ENCODE measurements at places on chromosomes 5 and 9.

GRCh38 chr9:118883411-118883810, 485.8 kb downstream of the BRINP1 start:
- no peaks in the 10 kb centered on the region for H3K36me3 ChIP-seq
- H3K27me3 ChIP-seq, result no peaks in the 10 kb centered on the region
- no peaks in the 10 kb centered on the region for H3K4me1 ChIP-seq
- no peak overlapping the region for H3K4me3 ChIP-seq
- DNase-seq, result no peak
- no peak overlapping the region for H3K27ac ChIP-seq

DNA sequence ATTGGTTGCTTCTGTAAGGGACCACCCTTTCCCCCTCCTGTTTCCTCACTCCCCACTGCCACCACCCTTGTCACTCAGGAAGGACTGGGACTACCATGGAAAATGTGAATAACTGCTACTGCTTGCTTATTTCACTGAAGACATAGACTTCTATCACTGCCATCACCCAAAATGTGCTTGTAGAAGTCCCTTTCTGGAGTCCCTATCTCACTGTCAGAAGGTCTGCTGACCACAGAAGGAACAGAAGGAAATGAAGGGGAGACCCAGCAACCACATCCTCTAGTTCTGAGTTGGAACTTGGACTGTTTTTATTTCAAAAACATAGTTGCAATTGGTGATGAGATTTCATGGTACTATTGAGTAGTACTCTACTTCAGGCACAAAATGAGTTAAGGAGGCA, 122.5 kb downstream of the NPR3 start:
- H3K4me1 ChIP-seq, result no peaks in the 10 kb centered on the region
- no peaks in the 10 kb centered on the region for H3K36me3 ChIP-seq
- no peak overlapping the region for H3K4me3 ChIP-seq
- H3K27ac ChIP-seq, result no peak overlapping the region
- no peaks in the 10 kb centered on the region for H3K27me3 ChIP-seq

GRCh38 chr9:131656356-131657036, 83.4 kb downstream of the RAPGEF1 start:
- peak overlapping the region; percentile 72 for H3K27ac ChIP-seq
- peak overlapping the region; percentile 47 for H3K4me3 ChIP-seq
- no peaks in the 10 kb centered on the region for H3K27me3 ChIP-seq
- peaks cover 3% of the 10 kb centered on the region for H3K36me3 ChIP-seq
- DNase-seq, result peak; percentile 87
- peaks cover 57% of the 10 kb centered on the region for H3K4me1 ChIP-seq

- DNase-seq, result no peak
- no peaks in the 10 kb centered on the region for H3K27me3 ChIP-seq
- H3K36me3 ChIP-seq, result no peaks in the 10 kb centered on the region
- H3K27ac ChIP-seq, result 0 out of 2 replicates have a peak overlapping the region, but pooled peaks have one; percentile 4
- H3K4me1 ChIP-seq, result peaks cover 60% of the 10 kb centered on the region
Measured at GRCh38 chr5:148807851-148808250, 18.6 kb upstream of the ADRB2 start.

GRCh38 chr5:138895918-138896317, 20.8 kb upstream of the LRRTM2 start:
- no peaks in the 10 kb centered on the region for H3K4me1 ChIP-seq
- no peak for DNase-seq
- peaks cover 2% of the 10 kb centered on the region for H3K36me3 ChIP-seq
- no peak overlapping the region for H3K4me3 ChIP-seq

DNA sequence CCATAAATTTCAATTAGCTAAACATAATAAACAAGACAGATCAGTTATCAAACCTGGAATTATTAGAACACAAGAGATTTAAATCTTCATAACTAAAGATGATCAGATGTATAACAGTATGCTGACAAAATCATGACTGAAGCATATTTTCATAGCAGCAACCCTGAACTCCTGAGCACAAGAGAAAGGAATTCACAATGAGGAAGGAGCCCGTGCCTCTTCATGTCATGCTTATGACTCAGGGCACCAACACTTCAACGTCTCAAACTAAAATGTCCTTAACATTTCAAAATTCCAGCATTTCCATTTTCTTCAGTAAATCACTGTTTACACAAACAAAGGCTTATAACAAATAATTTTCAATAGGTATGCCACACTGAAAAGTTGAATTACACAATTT, 6.7 kb downstream of the AP3B1 start:
- no peaks in the 10 kb centered on the region for H3K36me3 ChIP-seq
- H3K4me1 ChIP-seq, result no peaks in the 10 kb centered on the region
- H3K27ac ChIP-seq, result no peak overlapping the region

DNA sequence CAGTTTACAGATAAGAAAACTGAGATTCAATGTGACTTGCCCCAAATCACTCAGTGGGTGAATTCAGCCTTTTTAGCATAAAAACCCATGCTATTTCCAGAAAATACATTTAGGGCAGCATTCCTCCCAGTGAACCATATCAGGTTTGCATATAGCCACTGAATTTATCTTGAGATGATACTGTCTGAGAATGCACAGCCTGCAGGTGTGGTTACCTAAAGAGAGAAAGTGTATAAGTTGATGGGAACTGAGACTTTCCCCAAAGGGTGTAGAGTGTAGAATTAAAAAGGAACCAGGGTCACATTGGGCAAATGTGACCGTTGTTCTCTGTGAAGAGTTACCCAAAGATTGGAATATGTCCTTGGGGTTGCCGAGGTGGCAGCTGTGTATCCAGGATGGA, 100.0 kb upstream of the PIK3R1 start:
- no peaks in the 10 kb centered on the region for H3K27me3 ChIP-seq
- no peaks in the 10 kb centered on the region for H3K4me1 ChIP-seq
- H3K4me3 ChIP-seq, result no peak overlapping the region
- DNase-seq, result no peak

- H3K27me3 ChIP-seq, result peaks cover 13% of the 10 kb centered on the region
- H3K4me3 ChIP-seq, result no peak overlapping the region
- H3K36me3 ChIP-seq, result no peaks in the 10 kb centered on the region
- H3K27ac ChIP-seq, result no peak overlapping the region
Measured at GRCh38 chr9:129432297-129433154, 188.4 kb downstream of the C9orf50 start.

- no peak for DNase-seq
- no peaks in the 10 kb centered on the region for H3K4me1 ChIP-seq
- no peak overlapping the region for H3K27ac ChIP-seq
- no peak overlapping the region for H3K4me3 ChIP-seq
Measured at GRCh38 chr9:114210136-114210535, 54.8 kb downstream of the COL27A1 start.

DNA sequence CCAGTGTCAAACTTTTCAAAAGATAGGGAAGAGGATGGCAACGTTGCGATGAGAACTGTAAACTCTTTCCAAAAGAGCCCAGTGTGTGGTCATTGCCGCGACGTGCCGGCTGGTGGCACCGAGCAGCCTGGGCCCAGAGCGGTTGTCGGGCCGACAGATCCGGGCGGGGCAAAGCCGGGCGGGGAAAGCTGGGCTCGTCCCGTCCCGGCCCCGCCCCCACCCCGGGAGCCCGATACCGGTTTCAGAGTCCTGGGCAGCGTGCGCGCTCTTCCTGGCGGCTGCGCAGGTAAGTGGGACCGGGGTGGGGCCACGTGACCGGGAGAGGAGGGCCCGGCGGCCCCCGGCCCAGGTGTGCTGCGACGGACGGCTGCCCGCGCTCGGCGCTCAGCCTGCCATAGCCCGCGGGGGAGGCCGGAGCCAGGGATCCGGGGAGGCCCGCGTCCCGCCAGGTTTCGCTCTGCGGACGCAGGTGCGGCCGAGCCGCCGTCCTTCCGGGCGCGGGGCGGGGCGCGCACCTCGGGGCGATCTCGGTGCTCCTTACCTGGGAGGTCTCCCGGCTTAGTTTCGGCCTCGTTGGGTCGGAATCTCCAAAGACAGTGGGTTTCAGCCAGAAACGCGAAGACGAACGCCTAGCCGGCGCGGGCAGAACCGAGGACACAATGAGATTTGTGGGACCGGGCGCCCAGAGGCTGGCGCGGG, at the start of gene MARVELD2:
TSS of gene MARVELD2 (plus strand) at position 232 of the 699 bp plus-strand sequence. CDS start 4,270 bp downstream, outside the sequence.
- H3K36me3 ChIP-seq, result no peaks in the 10 kb centered on the region
- no peaks in the 10 kb centered on the region for H3K27me3 ChIP-seq
- DNase-seq, result no peak
- H3K4me3 ChIP-seq, result peak within 1 kb of the TSS; percentile 75

DNA sequence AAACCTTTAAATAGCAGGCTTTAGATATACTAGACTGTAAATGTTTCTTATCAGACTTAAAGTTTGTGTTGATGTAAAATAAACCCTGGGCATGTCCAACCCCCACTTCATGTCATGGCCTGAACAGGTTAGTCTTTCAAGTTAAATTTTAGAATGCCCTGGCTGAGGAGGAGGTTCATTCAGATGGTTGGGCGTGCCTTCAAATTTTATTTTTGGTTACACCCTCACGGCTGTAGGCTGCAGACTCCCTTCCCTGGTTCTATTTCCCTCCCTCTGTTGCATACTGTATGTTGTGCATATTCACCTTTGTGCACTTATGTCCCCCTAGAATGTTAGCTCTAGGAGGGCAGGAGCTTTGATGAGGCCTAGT, 5.3 kb upstream of the BICD2 start:
- no peak overlapping the region for H3K27ac ChIP-seq
- H3K4me1 ChIP-seq, result peaks cover 12% of the 10 kb centered on the region
- no peak overlapping the region for H3K4me3 ChIP-seq
- DNase-seq, result no peak
- H3K36me3 ChIP-seq, result no peaks in the 10 kb centered on the region

GRCh38 chr5:52999344-52999949, 10.3 kb downstream of the ITGA2 start:
- H3K4me1 ChIP-seq, result no peaks in the 10 kb centered on the region
- no peak for DNase-seq
- H3K4me3 ChIP-seq, result no peak overlapping the region

DNA sequence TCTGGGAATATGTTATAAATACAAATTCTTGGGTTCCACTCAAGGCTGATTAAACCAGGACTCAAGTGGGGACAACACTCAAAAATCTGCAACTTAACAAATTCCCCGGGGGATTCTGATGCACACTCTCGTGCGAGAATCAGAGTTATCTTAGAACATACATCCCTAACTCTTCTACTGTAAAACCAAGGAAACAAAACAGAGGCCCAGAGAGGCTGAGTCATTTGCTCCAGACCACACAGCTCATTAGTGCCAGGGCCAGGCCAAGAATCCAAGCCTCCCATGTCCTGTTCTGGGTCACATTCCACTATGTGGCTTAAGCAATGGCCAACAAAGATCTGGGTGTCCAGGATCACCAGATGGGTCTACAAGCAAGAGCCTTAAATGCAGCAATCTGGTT, 166.0 kb downstream of the ADAMTS12 start:
- no peak overlapping the region for H3K27ac ChIP-seq
- DNase-seq, result no peak
- no peaks in the 10 kb centered on the region for H3K4me1 ChIP-seq
- H3K4me3 ChIP-seq, result no peak overlapping the region
- H3K27me3 ChIP-seq, result no peaks in the 10 kb centered on the region
- no peaks in the 10 kb centered on the region for H3K36me3 ChIP-seq

DNA sequence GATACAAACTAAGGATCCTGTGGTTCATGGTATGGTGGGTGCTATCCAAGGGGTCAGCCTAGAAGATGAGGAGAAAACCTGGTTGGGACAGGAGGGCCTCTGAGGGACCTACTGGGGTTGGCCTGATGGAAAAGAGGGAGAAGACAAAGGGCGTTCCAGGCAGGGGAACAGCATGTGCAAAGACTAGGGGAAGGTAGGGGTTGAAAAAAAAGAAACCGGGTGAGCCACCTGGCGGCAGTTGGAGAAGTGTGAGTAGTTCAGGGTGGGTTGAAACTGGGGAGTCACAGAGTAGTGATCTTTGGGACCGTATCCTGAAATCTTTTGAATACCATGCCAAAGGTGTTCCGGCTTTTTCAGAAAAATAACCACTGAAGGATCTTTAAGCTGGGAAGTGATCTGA, 8.7 kb upstream of the GABRP start:
- no peak overlapping the region for H3K4me3 ChIP-seq
- no peak overlapping the region for H3K27ac ChIP-seq
- DNase-seq, result no peak
- H3K27me3 ChIP-seq, result no peaks in the 10 kb centered on the region
- no peaks in the 10 kb centered on the region for H3K36me3 ChIP-seq

DNA sequence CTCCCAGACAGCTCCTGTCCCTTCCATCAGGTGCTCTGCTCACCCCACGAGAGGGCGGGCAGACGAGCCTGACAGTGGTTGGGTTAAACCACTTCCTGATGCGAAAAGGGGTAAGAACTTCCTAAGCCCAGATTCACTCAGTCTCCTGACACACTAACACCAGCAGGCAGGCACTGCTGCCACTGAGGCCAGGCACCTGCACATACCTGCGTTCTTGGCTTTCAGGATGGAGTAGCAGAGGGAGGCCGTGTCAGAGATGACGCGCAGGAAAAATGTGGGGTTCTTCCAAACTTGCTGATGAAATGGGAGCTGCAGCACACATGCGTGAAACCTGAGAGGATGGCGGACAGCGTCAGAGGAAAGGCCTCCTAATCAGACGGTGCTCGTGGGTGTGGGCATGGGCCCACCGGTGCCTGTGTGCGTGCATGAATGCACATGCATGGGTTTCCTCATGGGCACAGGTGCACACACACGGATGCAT, 29.9 kb downstream of the SLC6A18 start:
- H3K27ac ChIP-seq, result no peak overlapping the region
- H3K4me3 ChIP-seq, result no peak overlapping the region
- DNase-seq, result no peak

DNA sequence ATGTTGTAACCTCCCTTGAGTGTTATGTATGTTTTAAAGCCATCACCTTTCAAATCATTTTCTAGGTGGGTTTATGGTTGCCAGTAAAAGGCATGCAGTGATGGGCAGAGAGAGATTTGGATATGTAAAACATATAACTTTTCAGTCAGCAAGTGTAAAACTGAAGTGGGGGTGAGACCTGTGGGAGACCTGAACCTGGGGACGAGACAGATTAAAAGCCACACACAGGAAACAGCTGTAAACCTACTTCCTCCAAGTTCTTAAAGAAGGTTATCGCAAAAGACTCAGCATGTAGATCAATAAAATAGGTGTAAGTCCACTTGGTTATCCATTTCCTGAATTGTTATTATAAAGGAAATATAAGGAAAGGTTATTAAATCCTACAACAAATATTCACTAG, 76.6 kb downstream of the YIPF5 start:
- H3K36me3 ChIP-seq, result no peaks in the 10 kb centered on the region
- no peaks in the 10 kb centered on the region for H3K4me1 ChIP-seq
- H3K27ac ChIP-seq, result no peak overlapping the region
- DNase-seq, result no peak
- H3K4me3 ChIP-seq, result no peak overlapping the region
- H3K27me3 ChIP-seq, result no peaks in the 10 kb centered on the region

DNA sequence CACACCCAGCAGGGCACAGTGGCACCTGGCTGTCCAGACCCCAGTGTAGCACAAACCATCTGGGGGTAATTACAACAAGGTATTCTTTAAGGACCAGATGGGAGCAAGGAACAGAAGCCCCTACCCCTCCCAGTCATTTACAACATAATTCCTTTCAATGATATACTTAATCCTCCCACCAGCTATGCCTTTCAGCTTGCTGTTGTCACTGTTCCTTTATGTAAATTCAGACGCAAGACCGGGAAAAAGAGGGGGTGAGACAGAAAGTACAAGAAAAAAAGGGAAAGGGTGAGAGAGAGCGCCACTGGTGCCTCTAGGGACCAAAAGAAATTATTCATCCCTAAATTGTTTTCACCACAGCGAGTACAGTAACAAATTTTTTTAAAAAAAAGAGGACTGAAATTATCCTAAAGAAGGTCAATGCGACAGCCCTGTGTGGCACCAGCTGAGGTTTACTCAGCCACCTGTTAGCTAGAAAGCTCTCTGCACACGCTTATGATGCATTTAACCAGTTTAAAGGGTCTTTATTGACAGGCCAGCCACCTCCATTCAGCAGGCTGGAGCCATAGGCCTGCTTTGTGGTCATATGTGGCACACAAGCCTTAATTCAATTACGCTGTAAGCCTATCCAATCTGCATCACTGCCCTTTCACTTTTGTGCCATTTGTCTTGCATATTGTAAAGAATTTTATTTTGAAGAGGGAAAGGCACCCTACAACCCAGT, 210.2 kb upstream of the ISL1 start:
- no peaks in the 10 kb centered on the region for H3K36me3 ChIP-seq
- H3K4me1 ChIP-seq, result no peaks in the 10 kb centered on the region
- H3K27ac ChIP-seq, result no peak overlapping the region
- H3K27me3 ChIP-seq, result no peaks in the 10 kb centered on the region
- no peak overlapping the region for H3K4me3 ChIP-seq
